ENCODE measurements at places on chromosomes 6 and 20. TPM values are rescaled to one million over a fixed set of nuclear protein-coding genes. Genes with fewer than 3 reads are reported as not detected.
A peak's percentile ranks its signal among the peaks of the same experiment; 100 is the strongest.

- no peak for DNase-seq
Measured at GRCh38 chr6:125503181-125503580, 201.4 kb upstream of the HDDC2 start.

GRCh38 chr20:5621305-5621704, 128.9 kb upstream of the SHLD1 start:
- peak; percentile 64 for DNase-seq

DNA sequence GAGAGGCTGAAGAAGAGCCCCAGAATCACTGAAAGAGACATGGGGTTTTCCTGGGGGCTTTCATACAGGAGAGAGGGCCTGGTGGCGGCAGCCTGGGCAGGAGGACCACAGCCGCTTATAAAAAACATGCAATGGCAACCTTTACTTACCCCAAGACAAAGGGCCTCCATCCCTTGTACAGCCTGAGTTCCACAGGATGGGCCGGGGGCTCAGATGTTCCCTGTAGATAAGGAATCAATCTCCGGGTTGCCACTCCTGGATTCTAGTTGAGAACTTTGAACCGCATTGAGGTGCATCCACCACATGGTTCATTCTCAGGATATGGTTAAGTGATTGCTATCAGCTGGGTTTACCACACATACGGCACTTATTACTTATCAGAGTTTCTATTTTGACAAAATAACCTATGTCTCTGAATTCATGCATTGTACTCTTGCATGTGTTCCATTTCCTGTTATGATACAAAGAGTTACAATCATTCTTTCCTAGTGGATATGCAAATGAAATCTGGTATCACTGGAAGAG, 677.6 kb downstream of the KIF16B start:
- no peak for DNase-seq

GRCh38 chr6:166306378-166307081, 1.7 kb downstream of the PRR18 start:
- no peak for DNase-seq

Gene TMEM151B
- total RNA-seq, result 0.09 TPM

Measured in astrocyte (in vitro differentiated cells and primary cell).